ENCODE measurements at places on chromosomes 4 and X. TPM values are rescaled to one million over a fixed set of nuclear protein-coding genes. Genes with fewer than 3 reads are reported as not detected.

The CCKAR gene
- total RNA-seq, result not detected

The EDA2R gene
- total RNA-seq, result 0.32 TPM

The CXCL1 gene
- total RNA-seq, result not detected

The SPATA4 gene
- total RNA-seq, result not detected

The BEX1 gene
- total RNA-seq, result 0.81 TPM

The SATL1 gene
- total RNA-seq, result not detected

The RASSF6 gene
- total RNA-seq, result 1.4 TPM

The CPE gene
- total RNA-seq, result not detected

The PABPC4L gene
- not detected for total RNA-seq

The STK32B gene
- not detected for total RNA-seq

The AWAT2 gene
- not detected for total RNA-seq

The LDOC1 gene
- 14.9 TPM for total RNA-seq

The APLN gene
- total RNA-seq, result not detected

The WDR17 gene
- 0.65 TPM for total RNA-seq

The MAGEC3 gene
- total RNA-seq, result not detected

The STAG2 gene
- 77.2 TPM for total RNA-seq

The MAGEA4 gene
- total RNA-seq, result not detected

The CPZ gene
- not detected for total RNA-seq

The TSPAN7 gene
- total RNA-seq, result 0.35 TPM

The GSX2 gene
- total RNA-seq, result not detected

The RAB40A gene
- 0.31 TPM for total RNA-seq

The MAOA gene
- 0.10 TPM for total RNA-seq

The PCDH18 gene
- not detected for total RNA-seq

The VCX3B gene
- not detected for total RNA-seq

The SH2D1A gene
- 25.8 TPM for total RNA-seq

The GAGE12J gene
- not detected for total RNA-seq

The FOXR2 gene
- not detected for total RNA-seq

The ZNF157 gene
- total RNA-seq, result 0.47 TPM

The SSX4 gene
- total RNA-seq, result not detected

The FABP2 gene
- total RNA-seq, result not detected

The TRIM75 gene
- total RNA-seq, result not detected

All from T-helper 17 cell (primary cell).